ENCODE measurements at places on chromosomes 12 and 14.

DNA sequence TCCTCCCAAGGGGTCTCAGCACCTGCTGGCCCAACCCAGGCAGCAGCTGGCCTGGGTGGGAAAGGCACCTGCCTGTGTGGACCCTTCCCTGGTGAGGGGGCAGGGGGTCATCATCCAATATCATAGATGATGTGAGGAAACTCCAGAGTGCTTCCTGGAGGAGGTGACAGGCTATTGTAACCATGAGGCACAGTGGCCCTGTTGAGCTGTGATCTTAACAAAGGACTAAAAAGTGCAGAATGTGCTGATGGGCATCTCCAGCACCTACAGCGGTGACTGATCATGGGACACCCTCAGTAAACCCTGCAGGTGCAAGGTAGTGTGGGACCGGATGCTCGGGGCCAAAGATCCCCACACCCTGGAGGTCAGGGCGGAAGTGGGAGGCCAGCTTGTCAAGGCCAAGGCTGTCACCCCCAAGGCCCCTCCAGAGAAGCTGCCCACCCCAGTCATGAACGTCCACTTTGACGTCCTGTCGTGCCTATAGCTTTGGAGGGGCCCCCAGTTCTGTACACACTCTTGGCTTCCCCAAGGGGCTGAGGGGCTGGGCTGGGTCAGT lies 7.5 kb downstream of the MMP17 start:
- DNase-seq, result no peak

- DNase-seq, result no peak
These were observed 44.1 kb downstream of the SCARB1 start for GRCh38 chr12:124819525-124819924.

DNA sequence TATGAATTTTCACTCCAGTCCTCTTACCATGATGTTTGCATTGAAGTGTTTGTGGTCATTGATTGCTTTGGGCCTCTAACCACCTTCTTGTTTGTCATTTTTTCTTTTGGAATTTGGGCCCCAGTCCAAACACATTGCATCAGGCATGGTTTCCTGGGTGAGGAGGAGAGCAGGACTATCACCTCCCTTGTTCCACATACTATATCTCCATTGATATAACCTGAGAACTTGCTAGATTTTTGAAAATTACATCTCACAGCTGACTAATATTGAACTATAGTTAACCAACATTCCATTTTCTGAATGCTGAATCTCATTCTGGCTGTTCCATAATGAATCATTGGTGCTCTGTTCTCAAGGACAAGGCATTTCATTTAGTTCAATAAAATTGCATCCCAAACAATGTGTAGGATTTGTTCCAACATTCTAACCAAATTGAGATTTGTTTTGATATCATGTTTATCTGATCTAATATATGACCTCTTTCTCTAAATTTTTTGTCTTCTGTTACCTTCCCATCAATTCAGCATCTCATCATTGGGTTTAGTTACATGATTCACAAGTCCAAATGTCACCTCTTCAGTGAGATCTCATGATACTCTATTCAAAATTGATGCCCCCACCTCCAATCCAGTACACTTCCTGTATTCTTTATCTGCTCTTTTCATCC lies 329.0 kb downstream of the ZFP36L1 start:
- DNase-seq, result no peak

DNA sequence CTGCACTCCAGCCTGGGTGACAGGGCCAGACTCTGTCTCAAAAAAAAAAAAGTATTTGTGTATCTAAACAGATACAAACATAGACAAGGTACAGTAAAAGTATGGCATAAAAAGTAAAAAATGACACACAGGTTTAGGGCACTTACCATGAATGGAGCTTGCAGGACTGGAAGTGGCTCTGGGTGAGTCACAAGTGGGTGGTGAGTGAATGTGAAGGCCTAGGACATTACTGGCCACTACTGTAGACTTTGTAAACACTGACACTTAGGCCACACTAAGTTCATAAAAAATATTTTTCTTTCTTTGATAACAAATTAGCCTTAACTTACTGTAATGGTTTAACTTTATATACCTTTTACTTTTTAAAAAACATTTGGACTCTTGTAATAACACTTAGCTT lies 38.0 kb upstream of the EIF5 start:
- no peak for DNase-seq

GRCh38 chr12:43267818-43268217 lies 284.2 kb downstream of the ADAMTS20 start:
- DNase-seq, result no peak

Data from stimulated activated CD4-positive, alpha-beta T cell treated with anti-CD3 and anti-CD28 coated beads, Interleukin-4, amount 100 ng/mL, for 1 hour (primary cell).